ENCODE measurements at places on chromosomes 4 and X. TPM values are rescaled to one million over a fixed set of nuclear protein-coding genes. Genes with fewer than 3 reads are reported as not detected.
A peak's percentile ranks its signal among the peaks of the same experiment; 100 is the strongest.

The MAGEA3 gene
- not detected for total RNA-seq

DNA sequence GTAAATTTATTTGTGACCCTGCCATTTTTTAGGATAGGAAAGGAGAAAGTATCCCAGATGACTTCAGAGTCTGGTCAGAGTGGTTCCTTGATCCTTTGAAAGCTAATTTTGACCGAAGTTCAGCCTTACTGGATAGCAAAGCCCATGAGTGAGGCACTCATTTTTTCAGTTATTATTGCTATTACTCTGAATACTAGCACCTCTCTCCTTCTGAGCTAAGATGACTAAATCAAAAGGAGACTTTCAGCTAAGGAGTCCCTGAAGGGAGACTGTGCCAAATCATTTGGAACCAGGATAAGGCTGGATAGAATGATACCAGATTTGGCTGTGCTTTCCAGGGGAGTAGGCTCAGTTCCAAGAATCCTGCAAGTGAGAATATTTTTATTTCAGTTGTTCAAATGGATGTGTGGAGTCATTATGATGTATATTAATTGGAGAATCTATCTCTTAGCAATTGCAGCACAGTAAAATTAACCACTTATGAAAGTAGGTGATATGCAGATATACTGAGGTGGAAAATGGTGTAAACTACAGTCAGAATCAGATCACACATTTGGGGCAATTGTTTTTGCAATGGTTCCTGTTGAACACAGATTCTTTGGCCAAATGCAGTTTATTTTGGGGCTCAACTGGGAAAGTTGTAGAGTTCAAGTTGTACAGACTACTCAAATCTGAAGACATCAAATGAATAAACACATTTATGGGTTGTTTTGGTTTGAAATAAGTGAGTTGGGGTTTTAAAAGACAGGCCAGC, 1.2 kb downstream of the P2RY10 start:
- no peak overlapping the region for H3K4me3 ChIP-seq
- H3K36me3 ChIP-seq: no peaks in the 10 kb centered on the region
- H3K4me1 ChIP-seq: no peaks in the 10 kb centered on the region
- H3K27ac ChIP-seq: no peak overlapping the region

DNA sequence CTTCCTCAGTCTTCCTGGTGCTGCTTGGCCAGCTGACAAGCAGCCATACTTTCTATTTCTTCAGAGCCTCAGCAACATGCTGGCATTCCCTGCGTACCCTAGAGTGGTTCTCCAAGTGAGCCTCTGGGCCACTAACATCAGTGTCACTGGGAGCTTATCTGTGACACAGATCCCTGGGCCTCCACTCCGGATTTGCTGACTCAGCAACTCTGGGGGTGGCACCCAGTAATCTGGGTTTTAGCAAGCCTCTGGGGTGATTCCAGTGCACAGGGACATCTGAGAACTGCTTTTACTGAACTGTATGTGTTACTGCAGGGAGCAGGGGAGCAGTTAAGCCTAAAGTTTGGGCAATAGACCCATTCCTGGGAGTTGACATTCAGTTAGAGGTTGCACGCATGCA, 28.2 kb upstream of the HMGB3 start:
- no peaks in the 10 kb centered on the region for H3K27me3 ChIP-seq
- no peaks in the 10 kb centered on the region for H3K36me3 ChIP-seq
- H3K4me3 ChIP-seq: no peak overlapping the region
- DNase-seq: no peak

- H3K4me3 ChIP-seq: no peak overlapping the region
- no peaks in the 10 kb centered on the region for H3K36me3 ChIP-seq
- H3K4me1 ChIP-seq: no peaks in the 10 kb centered on the region
- no peak for DNase-seq
These were observed 23.8 kb downstream of the CNOT6L start for GRCh38 chr4:77795326-77795725.

- no peaks in the 10 kb centered on the region for H3K36me3 ChIP-seq
- no peak overlapping the region for H3K4me3 ChIP-seq
- H3K27me3 ChIP-seq: no peaks in the 10 kb centered on the region
- no peak for DNase-seq
- H3K4me1 ChIP-seq: no peaks in the 10 kb centered on the region
These were observed 37.3 kb downstream of the AFF2 start for GRCh38 chrX:148537556-148538182.

GRCh38 chr4:142121448-142122350, 485.3 kb downstream of the IL15 start:
- DNase-seq: no peak
- no peaks in the 10 kb centered on the region for H3K27me3 ChIP-seq
- H3K27ac ChIP-seq: no peak overlapping the region
- no peak overlapping the region for H3K4me3 ChIP-seq

The RHOXF2 gene
- total RNA-seq: not detected

DNA sequence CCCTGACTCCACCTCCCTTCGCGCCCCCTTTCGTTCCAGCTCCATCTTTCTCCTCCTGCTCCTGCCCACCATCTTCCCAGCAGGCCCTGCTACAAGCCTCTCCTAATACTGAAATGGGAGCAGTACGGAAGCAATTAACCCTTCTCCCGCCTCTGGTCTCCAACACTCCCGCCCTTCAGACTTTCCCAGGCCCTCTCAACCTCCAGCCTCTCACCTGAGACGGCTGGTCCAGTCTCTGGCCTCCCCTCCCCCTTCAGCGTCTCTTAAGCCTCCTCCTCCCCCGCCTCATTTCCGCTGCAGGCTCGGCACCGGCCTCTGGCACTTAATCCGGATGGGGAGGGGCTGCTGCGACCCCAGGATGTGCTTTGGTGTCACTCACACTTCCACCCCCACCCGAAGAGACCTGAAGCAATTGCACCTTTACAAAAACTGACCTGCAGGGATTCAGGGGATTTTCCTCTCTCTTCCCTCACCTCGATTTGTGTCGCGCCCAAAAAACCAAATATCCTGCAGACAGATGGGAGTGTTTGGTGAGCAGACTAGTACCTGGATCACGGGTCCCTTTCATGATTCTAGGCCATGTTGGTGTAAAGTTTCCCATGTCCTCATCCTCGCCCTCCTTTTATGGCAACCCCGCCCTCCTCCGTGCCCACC, 657 bp downstream of the TCEAL8 start:
- no peaks in the 10 kb centered on the region for H3K27me3 ChIP-seq
- DNase-seq: peak; percentile 52
- no peaks in the 10 kb centered on the region for H3K36me3 ChIP-seq
- peak overlapping the region; percentile 67 for H3K27ac ChIP-seq
- peak overlapping the region; percentile 52 for H3K4me3 ChIP-seq

The KLHL4 gene
- total RNA-seq: 0.79 TPM

DNA sequence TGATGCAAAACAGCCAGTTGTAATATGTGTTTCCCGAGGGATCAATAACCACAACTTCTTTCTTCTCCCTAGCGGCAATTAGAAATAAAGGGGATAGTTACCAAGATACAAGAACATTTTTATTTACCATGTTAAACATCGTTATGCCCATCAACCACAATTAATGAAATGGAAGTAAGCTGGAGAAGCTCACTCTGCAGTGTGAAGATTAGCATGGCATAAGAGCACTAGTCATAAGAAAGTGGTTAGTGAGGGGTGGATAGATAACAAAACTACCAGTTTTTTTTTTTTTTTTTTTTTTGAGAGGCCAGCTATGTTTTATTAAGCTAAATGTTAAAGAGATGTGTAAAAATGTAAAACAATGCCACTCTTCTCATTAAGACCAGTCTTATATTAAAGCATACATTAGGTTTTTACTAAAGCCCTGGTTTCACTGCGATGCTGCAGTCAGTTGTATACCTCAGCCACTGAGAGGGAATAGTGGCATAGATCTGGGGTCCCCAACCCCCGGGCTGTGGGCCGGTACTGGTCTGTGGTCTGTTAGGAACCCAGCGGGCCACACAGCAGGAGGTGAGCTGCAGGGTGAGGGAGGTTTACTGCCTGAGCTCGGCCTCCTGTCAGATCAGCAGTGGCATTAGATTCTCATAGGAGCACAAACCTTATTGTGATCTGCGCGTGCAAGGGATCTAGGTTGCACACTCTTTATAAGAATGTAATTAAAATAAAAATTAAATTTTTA, 27.9 kb upstream of the NFXL1 start:
- no peak for DNase-seq
- no peaks in the 10 kb centered on the region for H3K27me3 ChIP-seq
- H3K36me3 ChIP-seq: no peaks in the 10 kb centered on the region
- H3K4me3 ChIP-seq: no peak overlapping the region
- no peak overlapping the region for H3K27ac ChIP-seq

The FMR1NB gene
- not detected for total RNA-seq

DNA sequence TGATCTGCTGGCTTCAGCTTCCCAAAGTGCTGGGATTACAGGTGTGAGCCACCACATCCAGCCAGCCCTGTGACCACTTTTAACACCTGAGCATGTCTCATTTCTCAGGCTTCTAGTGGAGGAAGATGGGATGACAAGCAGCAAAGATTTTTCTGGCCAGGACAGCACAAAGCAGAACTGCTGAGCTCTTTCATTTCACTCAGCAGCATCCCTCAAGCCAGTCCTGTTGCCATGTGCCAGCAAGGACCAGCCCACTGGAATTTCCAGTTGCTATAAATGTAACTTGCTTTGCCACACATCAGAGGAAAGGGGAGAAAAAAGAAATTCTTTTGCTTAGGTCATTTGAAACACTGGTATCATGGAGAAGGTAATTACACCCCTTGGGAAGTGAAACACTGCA, 75.9 kb downstream of the SLC9A7 start:
- no peak overlapping the region for H3K27ac ChIP-seq
- H3K36me3 ChIP-seq: no peaks in the 10 kb centered on the region
- H3K27me3 ChIP-seq: no peaks in the 10 kb centered on the region

GRCh38 chr4:74353858-74354257, 11.1 kb upstream of the EREG start:
- no peak overlapping the region for H3K27ac ChIP-seq
- DNase-seq: no peak
- H3K4me3 ChIP-seq: no peak overlapping the region
- H3K4me1 ChIP-seq: no peaks in the 10 kb centered on the region

DNA sequence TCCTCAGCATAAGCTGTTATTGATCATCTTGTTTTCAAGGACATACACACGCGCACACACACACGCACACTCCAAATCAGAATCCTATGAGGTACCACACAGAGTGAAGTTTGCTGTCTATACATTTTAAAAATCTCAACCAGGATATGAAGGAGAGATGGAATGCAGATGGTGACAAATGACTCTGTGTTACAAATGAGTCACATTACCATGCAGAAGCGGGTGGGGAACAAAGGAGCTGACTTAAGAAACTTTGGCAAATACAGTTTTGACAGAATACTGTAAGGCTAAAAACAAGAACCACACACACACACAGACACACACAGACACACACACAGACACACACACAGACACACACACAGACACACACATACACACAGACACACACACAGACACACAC, 81.7 kb downstream of the RELL1 start:
- H3K4me3 ChIP-seq: no peak overlapping the region
- no peaks in the 10 kb centered on the region for H3K4me1 ChIP-seq
- DNase-seq: no peak
- H3K27me3 ChIP-seq: no peaks in the 10 kb centered on the region

The XAGE1A gene
- not detected for total RNA-seq

The MAGEE2 gene
- total RNA-seq: not detected

DNA sequence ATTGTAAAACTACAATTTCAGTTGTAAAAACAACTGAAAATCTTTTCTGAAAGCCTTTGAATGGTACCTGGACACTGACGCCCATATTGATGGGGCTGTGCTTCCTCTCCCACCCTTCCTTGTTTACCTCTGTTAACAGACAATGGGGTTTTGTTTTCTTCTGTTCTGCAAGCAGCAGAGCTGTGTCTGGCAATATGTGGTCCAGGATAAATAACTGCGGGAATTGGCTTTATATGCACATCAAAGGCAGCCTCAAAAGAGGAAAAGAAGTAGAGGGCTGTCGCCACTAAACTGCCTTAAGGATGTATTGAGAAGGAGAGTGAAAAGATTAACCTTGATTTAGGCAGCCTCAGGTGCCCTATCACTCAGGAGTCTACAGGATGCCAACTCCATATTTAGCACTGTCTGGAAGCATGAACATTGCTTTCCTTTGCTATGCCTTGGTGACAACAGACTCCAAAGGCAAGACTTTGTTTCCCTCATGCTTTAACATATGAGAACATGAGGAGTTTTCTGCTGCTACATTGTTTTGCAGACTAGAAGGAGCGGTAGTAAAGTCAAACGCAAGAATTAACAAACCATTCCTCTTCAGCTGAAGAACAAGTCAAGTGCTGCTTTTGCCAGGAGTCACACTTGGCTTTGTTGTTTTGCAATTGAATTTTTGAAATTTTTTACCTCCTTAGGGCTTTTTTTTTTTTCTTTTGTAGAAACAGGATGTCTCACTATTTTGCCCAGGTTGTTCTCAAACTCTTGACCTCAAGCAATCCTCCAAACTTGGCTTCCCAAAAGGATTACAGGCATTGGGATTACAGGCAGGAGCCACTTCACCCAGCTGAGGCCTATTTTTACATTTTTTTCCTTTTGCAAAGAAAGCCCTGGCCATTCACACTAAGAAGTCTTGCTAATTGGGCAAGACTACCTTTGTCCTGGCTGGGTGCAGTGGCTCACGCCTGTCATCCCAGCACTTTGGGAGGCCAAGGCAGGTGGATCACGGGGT, 3.0 kb downstream of the IL21 start:
- no peak for DNase-seq
- no peaks in the 10 kb centered on the region for H3K27me3 ChIP-seq
- no peaks in the 10 kb centered on the region for H3K4me1 ChIP-seq

- no peak overlapping the region for H3K27ac ChIP-seq
These were observed 17.7 kb downstream of the IL15 start for GRCh38 chr4:141654098-141654497.

GRCh38 chr4:112647785-112648184, 10.8 kb downstream of the LARP7 start:
- DNase-seq: no peak
- no peaks in the 10 kb centered on the region for H3K27me3 ChIP-seq
- no peaks in the 10 kb centered on the region for H3K4me1 ChIP-seq
- H3K4me3 ChIP-seq: no peak overlapping the region
- H3K36me3 ChIP-seq: peaks cover 10% of the 10 kb centered on the region

The PCDH10 gene
- total RNA-seq: not detected

DNA sequence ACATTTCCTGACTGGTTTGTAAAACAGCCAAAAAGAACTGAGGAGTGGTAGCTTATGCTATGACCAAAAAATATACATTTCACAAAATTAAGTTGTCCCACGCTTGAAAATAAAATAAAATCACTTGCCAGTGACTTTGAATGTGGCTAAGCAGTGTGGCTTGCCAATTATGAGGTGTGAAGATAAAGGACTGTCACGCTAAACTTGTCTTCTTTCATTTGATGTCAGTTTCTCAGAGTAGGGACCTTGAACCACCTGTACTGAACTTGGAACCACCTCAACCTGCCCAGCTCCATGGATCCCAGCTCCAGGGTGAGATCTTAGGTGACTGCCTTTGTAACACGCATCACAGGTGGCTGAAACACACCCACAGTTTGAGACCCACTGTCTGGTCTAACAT, 113.7 kb upstream of the TBL1X start:
- H3K36me3 ChIP-seq: no peaks in the 10 kb centered on the region
- H3K4me3 ChIP-seq: no peak overlapping the region
- H3K27ac ChIP-seq: no peak overlapping the region
- no peaks in the 10 kb centered on the region for H3K4me1 ChIP-seq
